ENCODE measurements at places on chromosomes 5 and 9. TPM values are rescaled to one million over a fixed set of nuclear protein-coding genes. Genes with fewer than 3 reads are reported as not detected.

- peak; percentile 72 for DNase-seq
Measured at GRCh38 chr9:98087420-98088354, 31.2 kb downstream of the NANS start.

DNA sequence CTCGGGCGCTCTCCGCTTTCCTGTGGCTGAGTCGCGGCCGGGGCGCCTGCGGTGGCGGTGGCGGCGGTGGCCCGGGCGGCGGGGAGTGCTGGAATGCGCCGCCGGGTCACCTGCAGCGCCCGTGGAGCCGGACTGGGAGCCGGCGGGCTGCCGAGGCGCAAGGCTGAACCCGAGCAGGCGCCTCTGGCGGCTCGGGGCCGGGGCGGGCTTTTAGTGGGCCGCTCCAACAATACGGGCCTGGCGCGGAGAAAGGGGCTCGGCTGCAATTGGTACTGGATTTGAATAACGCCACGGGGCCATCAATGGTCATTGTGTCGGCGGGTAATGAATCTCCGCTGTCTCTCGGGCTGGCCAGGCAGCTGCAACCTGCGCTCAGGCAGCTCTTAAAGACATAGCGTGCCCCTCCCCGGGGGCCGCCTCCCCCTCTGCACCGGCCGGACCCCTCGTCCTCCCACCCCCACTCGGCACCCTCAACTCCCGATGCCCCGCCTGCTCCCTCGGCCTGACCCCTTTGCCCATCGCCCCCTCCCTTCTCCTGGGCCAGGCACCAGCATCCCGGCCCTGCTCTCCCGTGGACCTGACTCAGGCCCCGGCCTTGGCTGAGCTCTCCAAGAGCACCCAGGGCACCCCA lies 22.1 kb downstream of the URM1 start:
- DNase-seq, result no peak

- DNase-seq, result no peak
Measured at GRCh38 chr9:131676431-131676972, 63.4 kb downstream of the RAPGEF1 start.

Gene ANKRD18A
- 0.51 TPM for total RNA-seq

- no peak for DNase-seq
Measured at GRCh38 chr9:673966-674526, 167.5 kb upstream of the DMRT1 start.

Gene PIP5KL1
- total RNA-seq, result not detected

Gene ZBED3
- 5.5 TPM for total RNA-seq

Gene FOXD4L6
- total RNA-seq, result not detected

GRCh38 chr9:69425136-69425801 lies 100.3 kb downstream of the ENTREP1 start:
- no peak for DNase-seq

Data from tongue (tissue), 3 donors.